ENCODE measurements at places on chromosomes 3 and 15.

- DNase-seq, result no peak
Measured at GRCh38 chr3:109702252-109702651, 364.9 kb upstream of the DPPA4 start.

DNA sequence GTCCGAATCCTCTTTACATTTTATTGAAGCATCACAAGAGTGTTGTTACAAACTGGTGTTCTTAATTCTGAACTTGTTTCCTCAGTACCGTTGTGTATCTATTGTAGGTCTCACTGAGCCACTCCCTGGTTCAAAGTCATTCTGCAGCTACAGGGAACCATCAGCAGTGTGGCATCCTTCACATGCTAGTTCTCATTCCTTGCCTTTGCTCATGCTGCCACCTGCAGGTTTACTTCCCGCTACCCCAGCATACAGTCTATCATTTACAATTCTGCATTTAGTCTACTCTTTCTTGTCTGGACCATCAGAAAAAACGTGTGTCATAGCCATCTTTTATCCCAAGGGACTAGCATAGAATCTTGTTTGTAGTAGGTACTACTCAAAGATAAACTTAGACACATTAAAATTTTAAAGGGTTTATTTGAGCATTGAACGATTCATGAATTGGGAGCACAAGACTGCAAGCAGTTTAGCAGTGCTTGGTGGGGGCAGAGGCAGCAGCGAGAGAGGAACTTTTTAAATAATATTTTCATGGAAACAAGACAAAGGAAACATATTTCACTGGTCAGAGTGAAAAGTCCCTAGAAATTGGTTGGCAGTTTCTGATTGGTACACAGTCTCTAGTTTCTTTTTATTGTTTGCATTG lies 402.1 kb downstream of the CADM2 start:
- peak; percentile 7 for DNase-seq

DNA sequence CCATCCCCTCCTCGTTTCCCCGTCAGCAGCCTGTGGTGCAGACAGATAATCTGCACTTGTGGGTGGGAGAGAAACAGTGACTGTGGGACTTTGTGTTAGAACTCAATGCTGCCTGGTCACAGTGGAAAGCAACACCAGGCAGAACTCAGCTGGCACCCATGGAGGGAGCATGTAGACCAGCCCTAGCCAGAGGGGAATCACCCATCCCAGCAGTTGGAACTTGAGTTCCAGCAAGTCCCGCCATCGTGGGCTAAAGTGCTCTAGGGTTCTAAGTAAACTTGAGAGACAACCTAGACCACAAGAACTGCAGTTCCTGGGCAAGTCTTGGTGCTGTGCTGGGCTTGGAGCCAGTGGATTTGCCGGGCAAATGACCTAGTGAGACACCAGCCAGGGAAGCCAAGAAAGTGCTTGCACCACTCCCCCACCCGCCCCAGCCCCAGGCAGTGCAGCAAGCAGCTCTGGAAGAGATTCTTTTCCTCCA lies 24.4 kb downstream of the ISG20 start:
- DNase-seq, result no peak

DNA sequence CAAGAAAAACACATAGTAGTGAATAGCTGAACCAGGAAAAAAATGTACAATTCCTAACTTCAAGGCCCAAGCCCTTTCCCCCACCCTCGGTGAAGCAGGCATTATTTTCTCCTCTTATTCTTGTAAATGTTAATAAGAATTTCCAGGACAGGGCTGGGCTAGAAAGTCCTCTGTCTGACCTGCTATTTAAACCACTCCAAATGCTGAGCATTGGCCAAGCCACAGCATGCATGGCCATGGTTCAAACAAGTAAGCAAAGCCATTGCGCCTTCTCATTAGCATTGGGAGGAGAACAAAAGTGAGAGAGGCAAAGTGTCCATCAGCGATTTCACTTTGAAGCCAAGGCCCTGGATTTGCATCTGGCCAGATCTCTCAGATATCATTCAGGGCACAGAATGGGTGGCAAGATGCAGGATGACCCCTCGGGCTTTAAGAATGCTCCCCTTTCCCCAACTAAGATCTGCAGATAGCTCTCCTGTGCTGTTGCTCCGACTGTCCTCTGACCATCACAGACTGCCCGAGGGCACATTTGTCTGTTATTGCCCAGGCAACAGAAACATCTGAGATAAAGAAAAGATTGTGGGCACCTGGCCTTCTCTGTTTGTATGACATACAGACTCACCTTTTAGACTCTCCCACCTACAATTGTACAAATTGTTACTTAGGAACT lies 46.3 kb downstream of the CEMIP start:
- no peak for DNase-seq

DNA sequence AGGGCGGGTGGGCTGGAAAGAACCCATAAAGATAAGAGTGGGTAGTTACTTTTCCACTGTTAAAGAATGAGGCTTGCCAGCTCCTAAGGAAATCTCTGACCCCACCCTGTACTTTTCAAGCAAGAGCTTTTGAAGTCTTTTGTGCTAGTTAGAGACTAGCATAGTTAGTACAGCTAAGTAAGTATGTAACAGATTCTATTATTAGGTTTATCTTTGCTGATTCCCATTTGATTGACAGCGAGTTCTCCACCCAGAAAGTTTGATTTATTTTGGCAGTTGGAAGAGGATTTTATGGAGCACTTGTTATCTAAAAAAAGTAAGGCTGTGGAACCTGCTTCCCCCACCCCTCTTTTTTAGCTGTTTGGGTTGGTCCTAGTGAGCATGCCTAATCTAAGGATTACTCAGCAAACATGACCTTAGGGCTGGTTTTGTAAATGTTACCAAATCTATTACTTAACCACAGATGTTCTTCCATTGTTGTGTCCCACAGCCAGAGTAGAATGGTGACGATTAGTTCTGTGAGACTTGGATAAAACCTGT lies 57.6 kb downstream of the FNDC3B start:
- DNase-seq, result peak; percentile 20

DNA sequence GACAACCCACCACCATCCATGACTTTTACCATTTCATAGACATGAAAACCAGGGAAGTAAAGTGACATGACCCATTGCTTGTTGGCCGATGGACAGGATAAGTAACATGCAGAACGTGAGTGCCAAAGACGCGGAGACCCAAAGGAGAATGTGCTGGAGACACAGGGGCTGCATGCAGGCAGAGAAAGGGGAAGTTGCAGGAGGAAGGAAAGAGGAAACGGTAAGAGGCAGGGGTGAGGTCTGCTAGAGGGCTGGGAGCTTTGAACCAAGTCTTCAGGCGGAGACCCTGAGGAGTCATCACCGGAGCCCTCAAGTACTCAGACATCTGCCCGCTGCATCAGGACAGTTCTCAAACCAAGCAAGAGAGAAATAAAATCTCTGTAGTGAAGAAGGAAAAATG lies 34.9 kb downstream of the MAGEF1 start:
- no peak for DNase-seq

- no peak for DNase-seq
Measured at GRCh38 chr3:13058346-13059120, 14.7 kb downstream of the IQSEC1 start.

- DNase-seq, result no peak
Measured at GRCh38 chr3:157131861-157132260, 28.1 kb downstream of the CCNL1 start.

- DNase-seq, result no peak
Measured at GRCh38 chr15:68012911-68013310, 41.2 kb upstream of the PIAS1 start.

DNA sequence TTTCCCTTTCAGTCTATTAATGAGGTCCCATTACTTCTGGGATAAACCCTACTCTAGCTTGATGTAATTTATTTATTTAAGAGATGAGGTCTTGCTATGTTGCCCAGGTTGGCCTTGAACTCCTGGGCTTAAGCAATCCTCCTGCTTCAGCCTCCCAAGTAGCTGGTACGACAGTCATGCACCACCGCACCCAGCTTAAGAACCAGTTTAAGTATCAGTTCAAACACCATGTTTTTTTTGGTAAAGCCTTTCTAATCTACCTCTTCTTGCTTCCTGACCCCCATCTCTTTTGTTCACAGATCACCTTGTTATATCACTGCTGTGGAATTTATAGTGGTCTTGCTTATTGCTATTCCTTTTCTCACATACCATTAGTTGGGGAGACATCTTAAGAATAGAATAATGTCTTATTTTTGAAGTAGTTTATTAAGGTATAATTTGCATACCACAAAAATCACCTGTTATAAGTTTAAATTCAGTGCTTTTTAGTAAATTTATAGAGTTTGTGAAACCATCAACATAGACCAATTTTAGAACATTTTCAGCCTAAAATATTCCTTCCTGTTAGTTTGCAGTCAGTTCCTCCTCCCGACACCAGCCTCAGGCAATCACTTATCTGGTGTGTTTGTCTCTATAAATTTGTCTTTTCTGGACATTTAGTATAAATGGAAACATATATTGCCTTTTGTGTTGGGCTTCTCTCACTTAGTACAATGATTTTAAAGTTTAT lies 257.9 kb downstream of the PDCD6IP start:
- no peak for DNase-seq

DNA sequence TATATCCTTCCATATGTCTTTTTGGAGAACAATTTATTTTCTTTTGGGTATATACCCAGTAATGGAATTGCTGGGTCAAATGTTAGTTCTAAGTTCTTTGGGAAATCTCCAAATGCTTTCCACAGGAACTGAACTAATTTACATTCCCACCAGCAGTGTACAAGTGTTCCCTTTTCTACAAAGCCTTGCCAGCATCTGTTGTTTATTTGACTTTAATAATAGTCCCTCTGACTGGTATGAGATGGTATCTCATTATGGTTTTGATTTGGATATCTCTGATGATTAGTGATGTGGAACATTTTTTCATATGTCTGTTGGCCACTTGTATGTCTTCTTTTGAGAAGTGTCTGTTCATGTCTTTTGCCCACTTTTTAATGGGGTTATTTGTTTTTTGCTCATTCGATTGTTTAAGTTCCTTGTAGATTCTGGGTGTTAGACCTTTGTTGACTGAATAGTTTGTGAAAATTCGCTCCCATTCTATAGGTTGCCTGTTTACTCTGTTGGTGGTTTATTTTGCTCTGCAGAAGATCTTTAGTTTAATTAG lies 48.4 kb downstream of the TMEM45A start:
- no peak for DNase-seq

DNA sequence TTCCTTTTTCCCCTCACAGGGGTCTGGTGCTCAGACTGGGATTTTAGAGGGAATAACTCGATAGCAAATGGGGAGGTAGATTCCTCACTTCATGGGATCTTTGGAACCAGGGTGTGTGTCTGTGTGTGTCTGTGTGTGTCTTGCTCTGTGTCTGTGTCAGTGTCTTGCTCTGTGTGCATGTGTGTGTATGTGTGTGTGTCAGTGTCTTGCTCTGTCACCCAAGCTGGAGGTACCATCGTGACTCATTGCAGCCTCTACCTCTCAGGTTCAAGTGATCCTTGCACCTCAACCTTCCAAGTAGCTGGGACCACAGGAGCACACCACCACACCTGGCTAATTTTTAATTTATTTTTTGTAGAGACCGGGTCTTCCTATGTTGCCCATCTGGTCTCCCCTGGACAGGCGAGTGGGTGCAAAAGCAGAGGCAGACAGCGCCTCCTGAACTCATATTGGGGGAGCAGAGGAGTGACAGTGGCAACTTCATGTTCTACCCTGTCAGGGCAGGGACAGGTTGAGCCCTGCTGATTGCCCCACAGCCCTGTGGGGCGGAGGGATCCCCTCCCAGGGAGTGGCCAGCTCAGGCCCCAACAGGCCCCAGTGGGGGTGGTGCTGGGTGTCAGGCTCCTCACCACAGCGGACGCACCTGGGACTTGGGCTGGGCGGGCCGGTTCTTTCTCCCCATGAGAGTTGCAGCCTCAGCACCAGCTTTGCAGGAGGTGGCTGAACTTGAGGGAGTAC lies 10.4 kb upstream of the SEMA4B start:
- no peak for DNase-seq

DNA sequence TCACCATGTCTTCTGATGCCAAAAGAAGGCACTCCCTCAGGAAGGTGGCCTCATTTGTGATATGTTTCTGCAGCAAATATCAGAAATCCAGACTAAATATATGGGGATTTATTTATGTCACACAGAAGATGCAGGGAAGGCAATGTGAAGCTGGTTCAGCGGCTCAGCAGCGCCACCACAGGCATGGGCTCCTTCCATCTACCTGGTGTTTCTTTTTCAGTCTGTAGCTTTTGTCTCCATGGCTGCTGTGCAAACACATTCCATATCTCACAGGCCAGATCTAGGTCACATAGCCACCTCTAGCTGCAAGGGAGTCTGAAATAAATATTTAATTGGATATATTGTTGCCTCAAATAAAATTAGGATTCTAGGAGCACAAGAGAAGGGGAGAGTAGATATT lies 502.1 kb upstream of the IL12A start:
- DNase-seq, result no peak

GRCh38 chr15:95051861-95052260 lies 820.5 kb downstream of the MCTP2 start:
- DNase-seq, result no peak

DNA sequence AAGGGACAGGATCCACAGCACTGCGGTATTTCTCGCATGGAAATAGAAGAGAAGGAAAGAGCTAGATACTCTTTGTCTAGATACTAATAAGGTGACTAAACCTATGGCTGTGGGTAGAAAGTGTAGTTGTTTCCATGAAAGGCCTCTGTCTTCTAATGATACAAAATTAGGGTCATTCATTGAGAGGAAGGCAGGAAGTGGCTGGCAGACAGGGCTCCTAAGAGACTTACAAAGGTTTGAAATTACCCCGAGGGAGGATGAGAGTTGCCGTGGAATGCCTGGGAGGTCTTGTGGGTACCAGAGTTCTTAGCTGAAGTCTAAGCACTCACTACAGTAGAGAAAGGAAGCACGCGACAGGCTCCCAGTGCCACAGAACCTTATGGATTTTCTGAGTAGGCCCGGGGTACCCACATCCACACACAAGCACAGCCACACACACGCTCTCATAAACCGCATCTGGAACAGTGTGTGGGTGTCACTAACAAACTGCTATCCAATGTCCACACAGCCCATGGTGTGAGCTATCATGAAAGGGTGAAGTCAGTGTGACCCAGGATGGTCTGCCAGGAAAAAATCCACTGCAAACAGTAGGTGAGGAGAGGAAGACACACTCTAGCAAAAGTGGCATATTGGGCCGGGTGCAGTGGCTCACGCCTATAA lies 221.4 kb downstream of the FAM43A start:
- no peak for DNase-seq

- DNase-seq, result no peak
Measured at GRCh38 chr15:92900731-92901071, 577 bp downstream of the CHD2 start.

- no peak for DNase-seq
Measured at GRCh38 chr3:145490088-145491048, 670.6 kb downstream of the PLOD2 start.

- DNase-seq, result no peak
Measured at GRCh38 chr15:66078929-66079275, 174.6 kb downstream of the MEGF11 start.

GRCh38 chr15:88142121-88142520 lies 114.4 kb downstream of the NTRK3 start:
- no peak for DNase-seq

DNA sequence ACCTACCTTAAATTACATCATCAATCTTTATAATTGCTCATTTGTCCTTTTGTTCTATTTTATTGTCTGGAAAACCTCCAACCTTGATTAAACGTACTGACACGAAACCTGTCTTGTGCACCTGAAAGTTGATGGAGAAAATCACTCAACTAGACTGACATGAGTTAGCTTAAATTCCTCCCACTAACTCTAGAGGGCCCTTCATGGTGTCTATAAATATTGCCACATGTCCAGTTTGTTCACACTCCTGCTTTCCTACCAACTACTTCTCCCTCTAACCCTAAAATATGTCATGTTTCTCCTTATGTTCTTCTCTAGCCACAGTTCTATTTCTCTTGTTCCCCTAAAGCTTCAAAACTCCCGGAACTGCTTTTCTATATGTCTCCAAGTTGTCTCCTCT lies 59.8 kb upstream of the SGO1 start:
- no peak for DNase-seq

GRCh38 chr15:36893276-36893675 lies 207.1 kb downstream of the MEIS2 start:
- DNase-seq, result no peak

All from HuH-7.5 (cell line).